ENCODE measurements at places on chromosomes 3 and 15.

DNA sequence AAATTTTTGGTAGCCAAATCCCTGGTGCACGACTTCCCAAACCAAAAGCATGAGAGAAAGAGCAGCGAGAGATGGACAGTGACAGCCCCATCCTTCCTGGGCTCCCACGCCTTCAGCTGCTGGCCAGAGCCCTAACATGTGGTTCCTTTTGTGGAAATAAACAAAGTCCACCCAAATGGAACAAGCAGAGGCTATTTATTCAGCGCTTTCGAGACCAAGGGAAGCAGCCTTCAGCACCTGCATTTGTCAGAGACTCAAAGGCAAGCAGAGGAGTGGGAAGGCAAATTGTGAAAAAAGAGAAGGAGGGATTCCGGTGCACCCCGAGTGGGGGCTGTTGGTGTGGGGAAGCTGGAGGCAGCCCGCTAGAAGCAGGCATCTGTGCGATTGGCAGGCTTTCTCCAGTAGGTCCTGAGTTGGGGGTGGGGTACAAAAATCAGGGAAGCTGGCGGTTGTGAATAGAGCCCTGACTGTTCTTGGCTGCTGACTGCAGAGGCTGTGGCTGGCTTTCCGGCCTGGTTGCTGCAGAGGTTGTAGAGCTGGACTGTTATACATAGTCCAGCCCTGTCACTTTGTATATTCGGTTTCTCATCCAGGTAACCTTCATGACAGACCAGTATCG lies 427.2 kb downstream of the OCA2 start:
- DNase-seq = no peak

DNA sequence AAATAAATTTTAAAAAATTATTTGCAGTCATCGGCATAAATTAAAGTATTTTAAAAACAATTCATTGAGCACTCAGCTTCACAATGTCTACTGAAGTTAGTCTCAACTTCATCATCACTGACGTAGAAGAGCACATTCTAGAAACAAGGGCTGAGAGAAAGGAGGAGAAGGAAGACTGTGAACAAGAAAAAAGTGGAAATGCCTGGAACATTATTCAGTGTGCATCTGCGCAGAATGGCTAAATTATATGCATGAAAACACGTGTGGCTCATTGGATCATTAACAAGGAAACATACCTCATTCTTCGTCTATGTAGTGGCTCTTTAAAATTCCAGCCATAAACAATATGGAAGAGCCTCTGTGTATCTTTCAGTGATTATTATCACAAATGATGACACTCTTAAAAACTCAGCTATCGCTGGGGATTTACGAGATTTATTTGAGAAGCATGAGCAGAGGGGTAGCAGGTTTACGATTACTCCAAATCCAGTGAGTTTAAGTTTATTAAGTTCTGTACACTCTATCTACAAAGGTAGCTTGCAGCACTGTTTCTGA lies 404.2 kb upstream of the CDIN1 start:
- peak; percentile 39 for DNase-seq

GRCh38 chr15:75736256-75736655 lies 23.6 kb upstream of the CSPG4 start:
- no peak for DNase-seq

DNA sequence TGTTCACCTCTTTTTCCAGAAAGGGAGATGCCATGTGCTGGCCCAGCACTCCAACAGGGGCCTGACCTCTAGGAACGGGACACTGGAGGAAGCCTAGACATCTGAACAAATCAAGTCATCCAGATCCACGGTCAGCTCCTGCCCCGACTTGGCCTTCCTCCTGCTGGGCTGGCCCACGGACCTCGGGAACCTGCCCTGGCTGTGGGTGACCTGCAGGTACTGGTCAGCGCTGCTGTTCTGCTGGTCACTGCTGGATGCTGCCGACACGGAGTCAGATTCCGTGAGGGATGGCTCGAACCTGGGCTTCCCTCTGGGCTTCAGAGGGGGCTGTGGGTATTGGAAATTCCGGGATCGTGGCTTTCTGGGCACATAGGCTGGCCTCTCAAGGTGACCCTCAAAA lies 8.4 kb upstream of the STARD5 start:
- DNase-seq = no peak

DNA sequence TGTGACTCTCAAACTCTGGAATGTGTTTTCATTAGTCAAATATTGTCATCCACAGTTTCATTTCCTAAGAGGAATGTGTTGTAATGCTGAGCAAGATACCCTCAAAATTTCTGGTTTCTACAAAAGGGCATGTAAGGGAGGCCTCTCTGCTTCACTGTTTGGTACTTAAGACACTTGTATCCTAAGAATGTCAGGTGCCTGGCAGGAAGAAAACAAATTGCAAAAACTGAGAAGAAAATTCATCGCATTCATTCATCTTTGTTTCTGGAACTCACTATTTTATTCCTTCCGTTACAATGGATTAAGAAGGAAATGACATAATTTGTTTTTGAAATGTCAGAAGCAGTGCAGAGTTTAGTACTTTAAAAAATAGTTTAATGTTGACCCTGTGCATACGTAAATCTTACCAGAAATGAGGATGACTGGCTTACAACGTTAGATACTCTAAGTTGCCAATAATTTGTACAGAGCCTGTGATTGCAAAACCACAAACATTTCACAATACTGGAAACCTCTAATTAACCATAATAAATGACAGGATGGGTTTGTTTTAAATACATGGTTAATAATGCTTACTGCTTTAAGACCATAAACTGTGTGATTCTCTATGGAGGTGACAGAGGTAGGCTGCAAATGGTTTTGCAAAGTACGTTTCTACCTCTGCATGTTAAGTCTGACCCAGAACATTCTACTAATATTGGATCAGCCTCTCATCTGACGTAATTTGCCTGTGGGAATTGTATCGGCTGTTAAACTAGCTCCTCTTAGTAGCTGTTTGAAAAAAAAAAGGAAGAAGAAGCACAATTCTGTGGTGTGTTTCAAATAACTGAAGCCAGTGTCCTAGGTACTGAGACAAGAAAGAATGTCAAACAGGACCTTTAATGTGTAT lies 477.8 kb downstream of the RBMS3 start:
- DNase-seq = peak; percentile 91

- DNase-seq = no peak
These were observed 43.9 kb downstream of the CCDC12 start for GRCh38 chr3:46932455-46933225.

GRCh38 chr15:70348581-70349344 lies 251.0 kb upstream of the TLE3 start:
- no peak for DNase-seq

DNA sequence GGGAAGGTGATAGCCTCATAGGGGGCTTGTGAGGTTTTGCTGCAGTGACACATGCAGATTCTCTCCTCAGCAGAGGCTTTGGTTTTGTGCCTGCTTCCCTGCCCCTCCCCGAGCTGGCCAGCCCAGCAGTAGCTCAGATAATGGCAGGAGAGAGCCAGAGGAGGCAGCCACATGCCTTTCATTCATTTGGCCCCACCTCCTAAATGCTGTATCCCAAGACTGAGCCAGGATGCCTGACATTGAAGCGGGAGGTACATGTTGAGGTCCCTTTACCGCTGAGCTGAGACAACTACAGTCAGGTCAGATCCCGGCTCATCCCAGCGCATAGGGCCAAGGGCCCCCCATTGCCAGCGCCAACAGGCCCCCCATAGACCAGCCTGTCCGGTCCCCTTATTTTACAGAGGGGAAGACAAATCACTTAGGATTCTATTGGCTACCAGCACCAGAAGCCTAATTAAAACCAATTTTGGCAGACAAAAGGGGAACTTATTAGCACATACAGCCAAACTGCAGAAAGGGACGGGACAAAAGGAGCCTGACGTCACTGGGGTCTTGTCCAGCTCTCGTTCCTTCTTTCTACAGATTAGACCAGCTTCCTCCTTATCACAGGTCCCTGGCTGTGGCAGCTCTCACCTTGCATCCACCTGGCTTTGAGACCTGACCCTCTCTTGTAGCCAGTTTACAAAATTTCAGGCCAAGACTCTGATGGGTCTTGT lies 12.1 kb upstream of the POLG start:
- DNase-seq = no peak

- peak; percentile 91 for DNase-seq
These were observed 53.9 kb upstream of the NR2F2 start for GRCh38 chr15:96276438-96277210.

GRCh38 chr3:157029365-157029790 lies 130.6 kb downstream of the CCNL1 start:
- no peak for DNase-seq
